ENCODE measurements at places on chromosomes 6 and 20. TPM values are rescaled to one million over a fixed set of nuclear protein-coding genes. Genes with fewer than 3 reads are reported as not detected.

DNA sequence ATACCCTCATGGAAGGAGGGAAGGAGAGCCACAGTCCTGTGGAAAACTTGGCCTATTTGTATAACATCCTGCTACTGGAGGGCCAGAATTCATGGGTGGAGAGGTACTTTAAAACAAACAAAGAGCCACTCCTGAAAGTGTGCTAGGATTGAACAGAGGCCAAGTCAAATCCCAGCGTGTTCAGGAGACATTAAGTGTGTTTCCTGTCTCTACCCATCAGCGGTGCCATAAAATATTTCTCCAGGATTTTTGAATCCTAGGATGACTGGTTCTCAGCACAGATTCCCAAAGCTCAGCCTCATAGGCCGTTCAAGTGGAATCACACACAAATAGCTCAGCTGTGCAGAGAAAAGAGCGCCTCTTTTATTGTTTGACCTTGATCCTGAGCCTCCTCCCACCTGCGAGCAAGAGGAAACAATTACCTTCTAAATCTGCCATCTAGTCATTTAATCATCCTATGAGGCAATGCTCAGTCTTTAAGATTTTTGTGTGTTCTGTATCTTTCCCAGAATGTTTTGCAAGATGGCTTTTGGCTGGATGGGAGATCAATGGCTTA is 31.8 kb upstream of the RALGAPA2 start:
- no peak for DNase-seq

- no peak for DNase-seq
These were observed 54.3 kb downstream of the ID4 start for GRCh38 chr6:19891451-19891850.

DNA sequence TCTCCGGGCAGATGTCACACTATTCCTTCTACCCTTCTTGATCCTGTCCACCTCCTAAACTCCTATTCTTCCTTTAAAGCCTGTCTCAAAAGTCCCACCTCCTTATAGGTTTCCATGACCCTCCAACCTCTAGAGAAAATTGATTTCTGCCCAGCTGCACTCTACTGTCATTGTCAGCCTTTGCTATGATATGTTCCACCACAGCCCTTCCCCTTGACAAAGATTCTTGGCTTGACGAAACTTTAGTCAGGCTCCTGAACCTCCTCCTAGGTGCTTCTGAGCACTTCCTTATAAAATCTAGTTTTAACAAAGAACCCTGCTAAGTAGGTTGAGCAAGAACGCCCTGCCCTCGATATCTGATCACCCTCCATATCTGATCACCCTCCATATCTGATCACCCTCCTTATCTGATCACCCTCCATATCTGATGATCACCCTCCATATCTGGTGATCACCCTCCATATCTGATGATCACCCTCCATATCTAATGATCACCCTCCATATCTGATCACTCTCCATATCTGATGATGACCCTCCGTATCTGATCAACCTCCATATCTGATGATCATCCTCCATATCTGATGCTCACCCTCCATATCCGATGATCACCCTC is 103.2 kb downstream of the RIN2 start:
- DNase-seq = no peak

DNA sequence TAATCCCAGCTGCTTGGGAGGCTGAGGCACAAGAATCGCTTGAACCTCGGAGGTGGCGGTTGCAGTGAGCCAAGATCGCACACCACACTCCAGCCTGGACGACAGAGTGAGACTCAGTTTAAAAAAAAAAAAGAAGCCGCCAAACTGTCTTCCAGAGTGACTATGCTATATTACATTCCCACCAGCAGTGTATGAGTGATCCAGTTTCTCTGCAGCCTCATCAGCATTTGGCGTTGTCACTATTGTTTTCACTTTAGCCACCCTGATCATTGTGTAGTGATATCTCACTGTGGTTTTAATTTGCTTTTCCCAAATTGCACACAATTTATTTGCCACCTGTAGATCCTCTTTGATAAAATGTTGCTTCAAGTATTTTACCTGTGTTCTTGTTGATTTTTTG is 6.0 kb upstream of the AKAP12 start:
- no peak for DNase-seq

FAM110A gene
- 18.8 TPM for total RNA-seq

FUT9 gene
- total RNA-seq = not detected

DNA sequence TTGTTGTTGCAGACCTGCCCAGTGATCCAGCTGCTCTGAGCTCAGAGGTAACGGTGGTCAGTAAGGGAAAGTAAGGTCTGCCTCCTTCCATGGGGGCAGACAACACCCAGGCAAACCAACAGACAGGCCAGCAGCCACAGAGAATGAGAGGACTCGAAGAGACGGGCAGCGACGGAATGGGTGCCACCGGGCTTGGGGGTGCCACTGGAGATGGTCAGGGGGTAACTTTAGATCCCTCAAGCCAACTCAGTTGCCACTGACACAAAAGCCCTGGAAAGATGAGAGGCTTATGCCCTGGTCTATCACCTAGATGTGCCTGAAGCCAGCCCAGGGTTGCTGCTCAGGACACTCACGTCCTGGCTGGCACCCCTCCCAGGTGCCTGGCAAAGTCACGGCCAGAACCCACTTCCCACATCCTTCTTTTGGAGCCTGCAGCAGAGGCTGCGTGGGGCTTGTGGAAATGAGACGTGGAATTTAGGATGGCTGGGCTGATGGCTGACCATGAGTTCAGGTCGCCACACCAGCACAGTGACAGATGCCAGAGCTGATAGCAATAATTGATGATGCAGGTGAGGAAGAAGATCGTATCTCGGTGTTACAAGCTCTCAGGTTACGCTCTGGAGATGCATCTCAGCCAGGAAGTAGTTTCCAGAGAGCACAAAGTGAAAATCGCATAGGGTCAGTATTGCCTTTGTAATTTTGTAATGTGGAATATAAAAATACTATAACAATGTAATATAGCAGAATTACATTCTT is 209.1 kb downstream of the SYNDIG1 start:
- no peak for DNase-seq

GABRR2 gene
- not detected for total RNA-seq

PRDM13 gene
- not detected for total RNA-seq

GRCh38 chr6:14211562-14211942 is 94.0 kb downstream of the CD83 start:
- no peak for DNase-seq

GRCh38 chr6:152329638-152330448 is 307.3 kb downstream of the SYNE1 start:
- no peak for DNase-seq

Data from foreskin keratinocyte (primary cell).